ENCODE measurements at places on chromosomes 2 and 18.
A peak's percentile ranks its signal among the peaks of the same experiment; 100 is the strongest.

GRCh38 chr2:128465246-128466170 is 146.8 kb upstream of the HS6ST1 start:
- no peak for DNase-seq

DNA sequence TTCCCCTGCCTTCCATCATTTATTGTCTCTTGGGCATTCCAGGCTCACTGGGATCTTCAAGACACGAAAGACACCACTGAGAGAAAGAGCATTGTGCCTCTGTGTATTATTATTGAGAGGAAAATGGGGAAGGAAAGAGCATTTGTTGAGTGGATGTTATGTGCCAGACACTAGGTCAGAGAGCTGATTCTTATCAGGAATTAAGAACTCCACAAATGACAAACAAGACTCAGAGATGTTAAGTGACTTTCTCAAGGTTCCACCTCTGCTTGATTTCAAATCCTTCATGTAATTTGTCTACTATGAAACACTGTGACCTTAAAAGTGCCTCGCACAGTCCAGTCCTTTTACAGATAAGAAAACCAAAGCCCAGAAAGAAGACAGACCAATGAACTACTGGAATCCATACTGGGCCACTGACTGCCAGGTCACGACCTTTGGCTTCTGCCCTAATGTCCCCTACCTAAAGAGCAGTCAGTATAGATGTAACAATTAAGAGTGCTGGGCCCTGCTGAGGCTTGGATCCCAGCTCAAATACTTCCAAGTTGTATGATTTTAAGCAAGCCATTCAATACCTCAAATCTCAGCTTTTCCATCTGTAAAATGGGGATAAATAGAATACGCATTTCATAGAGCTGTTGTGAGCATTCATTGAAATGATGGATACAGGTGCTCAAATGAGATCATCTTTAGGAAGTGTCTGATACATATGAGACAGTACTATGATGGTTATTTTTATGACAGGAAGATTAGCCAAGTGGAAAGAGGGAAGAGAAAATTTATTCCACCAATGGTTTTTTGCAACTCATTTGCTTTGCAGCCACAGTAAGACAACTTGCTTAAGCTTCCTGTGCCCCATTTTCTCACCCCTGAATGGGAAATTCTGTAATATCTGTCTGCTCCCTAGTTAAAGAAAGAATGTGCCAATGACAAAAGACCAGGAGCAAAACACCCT is 10.9 kb downstream of the KLF7 start:
- DNase-seq, result no peak

DNA sequence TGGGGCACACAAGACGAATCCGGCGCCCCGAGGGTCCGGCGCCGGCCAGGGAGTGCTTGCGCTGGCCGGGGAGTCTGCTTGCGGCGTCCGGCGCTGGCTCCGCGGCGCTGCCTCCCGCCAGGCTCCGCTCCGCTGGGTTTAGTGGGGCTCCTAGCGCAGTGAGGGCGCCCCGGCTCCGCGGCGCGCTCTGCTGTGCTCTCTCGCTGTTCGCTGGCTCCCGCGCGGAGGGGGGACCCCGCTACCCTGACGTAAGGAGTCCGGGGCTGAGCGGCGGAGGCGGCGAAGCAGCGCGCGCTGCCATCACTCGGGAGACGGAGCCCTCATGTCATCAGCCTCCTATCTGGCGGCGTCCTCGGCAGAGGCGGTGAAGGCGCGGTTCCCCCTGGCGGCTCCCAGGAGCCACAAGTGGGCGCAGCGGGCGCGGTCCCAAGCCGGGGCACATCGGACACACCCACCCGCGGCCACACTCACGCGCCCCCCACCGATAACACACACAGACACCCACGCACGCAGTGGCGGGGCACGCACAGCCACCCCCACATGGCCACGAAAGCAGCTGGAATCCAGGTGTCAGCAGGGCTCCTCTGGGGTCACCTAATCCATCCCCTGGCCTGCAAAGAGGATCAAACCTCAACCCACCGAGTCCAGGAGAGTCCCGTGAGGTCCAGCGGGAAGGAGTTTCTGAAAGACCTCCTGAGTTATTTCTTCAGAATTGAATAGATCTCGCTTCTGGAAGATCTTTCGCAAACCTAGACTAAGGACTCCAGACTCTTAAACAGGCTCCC is at the start of gene C1QL2:
Gene C1QL2, minus strand, starts transcription at position 189 of the 785 bp plus-strand sequence. CDS start 482 bp downstream, outside the sequence.
- peak; percentile 70 for DNase-seq

GRCh38 chr2:99451280-99451679 is 38.5 kb downstream of the REV1 start:
- DNase-seq, result no peak

GRCh38 chr2:74828543-74828942 is 5.4 kb upstream of the HK2 start:
- no peak for DNase-seq

GRCh38 chr2:75166491-75166890 is 32.8 kb downstream of the TACR1 start:
- DNase-seq, result no peak

GRCh38 chr2:185222311-185222710 is 516.3 kb upstream of the FSIP2 start:
- peak; percentile 12 for DNase-seq

- DNase-seq, result no peak
These were observed 43.8 kb downstream of the SOCS6 start for GRCh38 chr18:70332694-70333093.

Data from NCI-H2171 treated with DMSO at 0.1 percent for 48 hours (cell line).